ENCODE measurements at places on chromosomes 12 and 14. TPM values are rescaled to one million over a fixed set of nuclear protein-coding genes. Genes with fewer than 3 reads are reported as not detected.

The LGR5 gene
- total RNA-seq = 3.5 TPM

The KRT81 gene
- not detected for total RNA-seq

The TAS2R7 gene
- total RNA-seq = not detected

DNA sequence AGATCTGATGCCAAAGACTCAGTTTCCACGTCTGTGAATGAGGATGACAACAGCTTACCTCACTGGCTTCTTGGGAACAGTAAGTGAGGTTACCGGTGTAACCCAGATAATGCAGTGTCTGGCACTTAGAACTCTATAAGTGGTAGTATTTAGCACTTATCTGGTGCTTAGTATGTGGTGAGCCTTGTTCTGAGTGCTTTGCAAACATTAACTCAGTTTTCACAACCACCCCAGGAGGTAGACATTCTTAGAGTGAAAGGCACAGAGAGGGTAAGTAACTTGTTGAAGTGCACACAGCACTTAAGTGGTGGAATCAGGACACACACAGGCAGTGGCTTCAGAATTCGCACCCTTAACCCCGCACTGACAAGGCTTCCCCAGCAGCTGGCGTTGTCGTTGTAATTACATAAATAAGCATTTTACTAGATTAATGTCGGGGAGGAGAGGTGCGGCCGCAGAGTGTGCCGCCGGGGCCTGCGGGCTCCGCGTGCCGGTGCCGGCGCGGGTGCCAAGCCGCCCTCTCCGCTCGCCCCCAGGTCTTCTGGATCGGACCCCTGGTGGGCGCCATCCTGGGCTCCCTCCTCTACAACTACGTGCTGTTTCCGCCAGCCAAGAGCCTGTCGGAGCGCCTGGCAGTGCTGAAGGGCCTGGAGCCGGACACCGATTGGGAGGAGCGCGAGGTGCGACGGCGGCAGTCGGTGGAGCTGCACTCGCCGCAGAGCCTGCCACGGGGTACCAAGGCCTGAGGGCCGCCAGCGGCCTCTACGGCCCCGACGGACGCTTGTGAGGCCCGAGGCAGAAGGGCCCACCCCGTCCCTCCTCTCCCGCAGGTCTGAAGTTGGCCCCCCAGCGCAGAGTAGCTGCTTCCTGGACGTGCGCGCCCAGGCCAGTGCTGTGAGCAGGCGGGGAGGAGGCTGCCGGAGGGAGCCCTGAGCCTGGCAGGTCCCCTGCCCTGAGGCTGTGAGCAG, 4.6 kb downstream of the AQP2 start:
- H3K4me3 ChIP-seq = no peak overlapping the region
- no peak overlapping the region for H3K27ac ChIP-seq
- no peaks in the 10 kb centered on the region for H3K36me3 ChIP-seq
- DNase-seq = no peak
- H3K4me1 ChIP-seq = no peaks in the 10 kb centered on the region
- no peaks in the 10 kb centered on the region for H3K27me3 ChIP-seq

DNA sequence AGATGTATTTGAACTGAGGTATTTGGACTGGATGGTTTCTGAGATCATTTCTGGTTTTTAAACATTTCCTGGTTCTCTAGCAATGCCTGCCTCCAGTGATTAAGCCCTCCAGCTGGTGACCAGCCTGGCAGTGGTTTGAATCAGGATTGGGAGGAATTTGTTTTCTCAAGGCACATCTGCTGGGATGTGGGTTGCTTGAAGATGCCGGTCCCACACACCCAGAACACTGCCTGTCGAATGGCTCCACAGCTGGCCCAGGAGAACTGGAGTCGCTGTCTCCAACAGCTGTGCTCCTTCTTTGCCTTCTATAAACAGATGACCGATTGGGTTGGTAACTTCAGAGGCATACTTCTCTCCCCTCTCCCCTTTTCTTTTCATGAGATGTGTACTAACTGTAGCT, 258.0 kb upstream of the DDHD1 start:
- H3K27ac ChIP-seq = no peak overlapping the region
- no peaks in the 10 kb centered on the region for H3K27me3 ChIP-seq
- no peak for DNase-seq
- H3K4me3 ChIP-seq = no peak overlapping the region

GRCh38 chr12:49910331-49911212, 6.9 kb upstream of the FAIM2 start:
- H3K27me3 ChIP-seq = no peaks in the 10 kb centered on the region
- H3K4me3 ChIP-seq = no peak overlapping the region
- H3K4me1 ChIP-seq = no peaks in the 10 kb centered on the region
- no peaks in the 10 kb centered on the region for H3K36me3 ChIP-seq
- H3K27ac ChIP-seq = no peak overlapping the region

All from ovary (tissue), 10 donors.